ENCODE measurements at places on chromosomes 3 and 15.

DNA sequence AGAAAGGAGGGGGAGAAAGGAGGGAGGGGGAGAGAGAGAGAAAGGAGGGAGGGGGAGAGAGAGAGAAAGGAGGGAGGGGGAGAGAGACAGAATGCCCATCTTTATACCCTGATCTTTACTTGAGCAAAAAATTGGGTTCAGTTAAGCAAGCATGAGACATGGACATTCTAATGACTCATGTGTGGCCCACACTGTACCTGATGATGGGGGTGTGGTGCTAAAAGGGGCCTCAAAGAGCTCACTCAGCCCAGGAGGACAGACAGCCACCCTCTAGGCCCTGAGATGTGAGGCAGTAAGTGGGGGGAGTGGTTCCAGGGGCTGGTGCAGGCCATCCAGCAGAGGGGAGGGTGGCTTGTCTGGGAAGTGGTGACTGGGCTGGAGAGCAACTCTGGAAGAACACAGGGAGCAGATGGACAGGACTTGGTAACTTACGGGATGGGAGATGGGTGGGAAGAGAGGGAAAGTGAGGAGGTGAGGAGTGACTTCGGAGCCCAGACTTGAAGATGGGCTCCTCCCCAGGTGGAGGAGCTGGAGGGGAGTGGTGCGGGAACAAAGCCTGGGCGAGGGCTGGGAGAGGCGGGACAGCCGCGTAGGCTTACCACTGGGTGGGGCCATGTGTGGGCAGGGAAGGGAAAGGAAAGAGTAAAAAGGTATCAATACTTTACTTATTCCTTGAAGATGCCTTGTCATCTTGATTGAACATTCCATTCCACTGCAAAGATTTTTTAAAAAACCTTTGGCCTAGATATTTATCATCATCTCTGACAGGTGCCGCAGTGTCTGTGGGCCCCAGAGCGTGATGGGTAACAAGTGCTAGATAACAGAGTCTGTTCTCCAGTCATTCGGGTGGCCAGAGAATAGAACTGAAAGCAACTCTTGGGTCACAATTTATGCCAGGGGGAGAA lies 32.3 kb downstream of the TSPAN3 start:
- DNase-seq: no peak

DNA sequence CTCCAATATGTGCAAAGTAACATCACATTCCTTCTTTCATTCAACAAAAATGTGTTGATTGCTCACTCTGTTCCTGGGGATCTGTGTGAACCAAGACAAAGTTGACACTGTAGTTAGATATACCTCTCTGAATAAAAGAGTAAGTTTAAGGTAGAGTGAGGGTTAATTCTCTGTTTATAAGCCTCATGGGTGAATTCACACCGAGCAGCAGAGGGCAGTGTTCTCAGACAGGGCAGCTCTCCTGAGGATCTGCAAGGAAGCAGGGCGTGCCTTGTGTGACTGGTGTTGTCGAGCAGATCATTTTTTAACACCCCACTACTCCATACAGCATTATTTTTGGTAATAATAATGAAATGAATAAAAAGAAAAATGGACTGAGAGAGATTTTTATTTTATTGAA lies 34.4 kb downstream of the PAQR9 start:
- DNase-seq: peak; percentile 75

DNA sequence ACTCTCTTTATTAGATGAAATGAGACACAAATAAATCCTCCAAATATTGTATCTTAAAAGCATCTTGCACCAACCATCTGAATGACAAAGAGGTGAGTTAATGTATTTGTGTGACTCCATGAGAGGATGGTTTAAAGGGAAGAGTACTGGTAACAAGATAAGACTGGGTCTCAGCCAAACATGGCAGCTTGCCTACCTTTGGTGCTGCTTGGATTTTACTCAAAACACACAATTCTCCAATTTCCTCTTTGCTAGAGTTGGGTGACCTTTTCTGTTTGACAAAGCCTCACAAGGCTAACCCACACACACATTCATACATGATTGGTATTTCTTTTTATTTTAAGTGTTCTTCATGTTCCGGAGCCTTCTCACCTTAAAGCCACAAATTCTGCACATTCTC lies 506.4 kb downstream of the FGF12 start:
- DNase-seq: no peak

- no peak for DNase-seq
These were observed 6.0 kb upstream of the BFSP2 start for GRCh38 chr3:133393691-133394474.

GRCh38 chr3:57918123-57918837 lies 89.9 kb upstream of the FLNB start:
- no peak for DNase-seq

GRCh38 chr3:69130689-69131088 lies 8.3 kb upstream of the LMOD3 start:
- DNase-seq: no peak

- no peak for DNase-seq
These were observed 750.0 kb downstream of the ZPLD1 start for GRCh38 chr3:103184772-103185171.

DNA sequence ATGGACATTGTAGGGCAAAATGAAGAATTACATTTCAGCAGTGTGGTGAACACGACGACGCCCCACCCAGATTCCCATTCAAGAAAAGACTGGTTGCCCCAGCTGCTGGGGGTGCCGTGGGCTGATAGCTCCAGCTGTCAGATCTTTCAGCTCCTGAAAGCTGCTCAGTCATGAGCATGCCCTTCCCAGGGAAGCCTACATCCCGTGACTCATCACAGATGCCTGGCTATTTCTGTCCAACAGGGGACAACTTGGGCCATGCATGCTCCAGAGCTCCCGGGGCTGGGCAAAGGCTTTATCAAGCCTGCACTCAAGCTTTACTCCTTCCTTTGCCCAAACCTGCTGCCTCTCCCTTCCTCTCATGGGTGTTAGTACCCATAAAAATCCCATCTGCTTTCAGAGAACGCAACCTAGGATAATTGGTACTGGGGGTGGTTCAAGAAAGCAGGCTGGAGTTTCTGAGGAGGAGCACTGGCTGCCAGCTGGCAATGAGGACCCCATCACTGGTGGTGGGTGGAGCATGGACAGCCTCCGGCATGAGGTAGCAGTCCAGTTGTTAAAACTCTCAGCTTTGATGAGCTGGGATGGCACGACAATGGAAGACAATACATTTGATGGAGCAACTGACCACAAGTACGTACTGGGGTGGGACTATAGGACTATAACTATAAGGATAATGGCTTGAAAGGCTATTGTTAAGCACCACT lies 16.4 kb upstream of the ST8SIA2 start:
- peak; percentile 61 for DNase-seq

- no peak for DNase-seq
These were observed 1.3 kb downstream of the FXR1 start for GRCh38 chr3:180913581-180914404.

- no peak for DNase-seq
These were observed 45.8 kb downstream of the SCN5A start for GRCh38 chr3:38603731-38604131.

DNA sequence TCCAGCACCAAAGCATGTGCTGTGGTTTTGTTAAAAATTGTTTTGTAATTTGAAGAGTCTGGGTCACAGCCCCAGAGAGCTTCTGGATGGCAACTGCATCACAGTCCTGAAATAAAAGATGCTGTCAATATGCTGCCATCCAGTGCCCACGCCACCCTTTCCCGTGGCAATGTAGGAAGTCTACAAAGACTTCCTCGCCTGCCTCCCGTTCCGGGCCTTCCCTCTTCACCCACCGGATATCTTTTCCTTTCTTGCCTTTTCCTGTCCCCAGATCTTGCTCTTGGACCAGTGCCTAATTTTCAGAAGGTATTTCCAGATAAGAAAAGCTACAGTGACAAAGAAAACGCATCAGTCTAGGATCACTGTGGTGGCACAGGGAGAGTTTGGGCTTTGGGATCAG lies 85.3 kb upstream of the RNU6-1 start:
- no peak for DNase-seq

DNA sequence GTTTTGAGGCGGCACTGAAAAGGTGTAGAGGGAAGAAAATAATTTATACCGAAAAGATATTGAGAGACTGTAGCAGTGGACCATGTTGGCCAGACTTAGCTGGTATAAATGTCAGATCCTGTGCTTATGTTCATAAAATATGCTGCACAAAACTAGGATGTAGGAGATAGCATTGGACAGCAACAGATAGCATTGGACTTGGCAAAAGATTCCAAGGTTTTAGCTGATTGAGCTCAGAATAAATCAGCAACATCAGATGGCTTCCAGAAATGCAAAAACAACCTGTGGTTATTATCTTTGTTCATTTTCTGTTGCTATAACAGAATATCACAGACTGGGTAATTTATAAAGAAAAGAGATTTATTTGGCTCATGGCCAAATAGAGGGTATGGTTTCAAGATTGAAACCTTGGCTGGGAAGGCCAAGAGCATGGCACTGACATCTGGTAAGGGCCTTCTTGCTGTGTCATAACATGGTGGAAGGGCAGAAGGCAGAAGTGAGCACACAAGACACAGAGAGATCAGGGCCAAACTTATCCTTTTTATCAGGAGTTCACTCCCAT lies 34.7 kb downstream of the SLC28A1 start:
- no peak for DNase-seq

GRCh38 chr3:11276901-11277300 lies 4.7 kb downstream of the ATG7 start:
- no peak for DNase-seq

GRCh38 chr15:58544756-58545155 lies 113.0 kb downstream of the LIPC start:
- no peak for DNase-seq

All from SW480 (cell line).